ENCODE measurements at places on chromosomes 12 and 14.

- no peak for DNase-seq
These were observed 213.9 kb downstream of the EGLN3 start for GRCh38 chr14:33736979-33737378.

DNA sequence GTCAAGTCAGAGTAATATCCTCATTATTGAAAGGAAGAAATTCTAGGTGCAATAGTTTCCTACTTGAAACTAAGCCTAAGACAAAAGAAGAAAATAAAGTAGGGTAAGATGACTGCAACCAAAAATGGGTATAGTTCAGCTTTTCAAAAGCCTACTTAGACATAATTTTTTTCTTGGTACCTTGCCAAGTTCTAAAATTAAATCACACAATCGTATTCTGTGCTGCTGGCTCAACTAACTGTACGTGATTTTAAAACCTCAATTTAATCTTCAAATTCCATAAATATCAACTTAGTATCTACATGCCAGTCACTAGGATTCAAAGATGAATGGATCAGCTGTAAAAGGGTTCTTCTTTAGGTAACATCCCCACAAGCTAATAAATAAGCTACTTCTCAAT is 56.9 kb downstream of the SCAF11 start:
- no peak for DNase-seq

GRCh38 chr12:89040146-89040964 is 311.9 kb downstream of the DUSP6 start:
- DNase-seq, result peak; percentile 38

GRCh38 chr12:94458877-94459727 is 565 bp downstream of the CEP83 start:
- peak; percentile 55 for DNase-seq

DNA sequence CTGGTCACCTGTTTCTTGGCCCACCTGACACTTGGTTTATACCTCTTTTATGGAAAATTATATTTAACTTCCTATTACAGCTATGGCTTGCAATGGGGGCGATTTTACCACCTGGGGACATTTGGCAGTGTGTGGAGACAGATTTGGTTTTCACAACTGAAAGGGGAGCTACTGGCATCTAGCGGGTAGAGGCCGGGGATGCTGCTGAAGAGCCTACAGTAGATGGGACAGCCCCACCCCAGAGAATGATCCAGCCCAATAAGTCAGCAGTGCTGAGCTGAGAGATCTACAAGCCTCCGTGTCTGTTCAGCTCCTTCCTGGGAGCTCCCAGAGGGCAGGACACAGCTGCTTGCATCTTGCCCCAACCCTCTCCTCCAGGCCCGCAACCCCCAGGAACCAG is 302.8 kb downstream of the CACNA1C start:
- no peak for DNase-seq

- DNase-seq, result peak; percentile 15
These were observed 120.9 kb downstream of the TMEM132C start for GRCh38 chr12:128387811-128388422.

DNA sequence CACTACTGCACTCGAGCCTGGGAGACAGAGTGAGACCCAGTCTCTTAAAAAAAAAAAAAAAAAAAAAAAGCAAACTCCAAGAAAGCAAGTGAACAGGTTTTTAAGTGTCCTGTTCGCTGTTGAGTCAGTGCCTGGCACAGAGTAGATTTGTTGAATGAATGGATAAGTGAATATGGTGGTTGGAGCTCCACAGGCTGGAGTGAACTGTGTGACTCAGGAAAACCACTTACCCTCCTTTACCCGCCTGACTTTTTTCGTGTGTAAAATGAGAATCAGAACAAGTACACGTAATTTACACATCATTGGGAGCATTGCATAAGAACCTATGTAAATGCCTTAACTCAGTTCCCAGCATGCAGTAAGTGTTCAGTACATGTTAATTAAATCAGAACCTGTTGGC is 24.0 kb upstream of the ESRRB start:
- DNase-seq, result peak; percentile 25

DNA sequence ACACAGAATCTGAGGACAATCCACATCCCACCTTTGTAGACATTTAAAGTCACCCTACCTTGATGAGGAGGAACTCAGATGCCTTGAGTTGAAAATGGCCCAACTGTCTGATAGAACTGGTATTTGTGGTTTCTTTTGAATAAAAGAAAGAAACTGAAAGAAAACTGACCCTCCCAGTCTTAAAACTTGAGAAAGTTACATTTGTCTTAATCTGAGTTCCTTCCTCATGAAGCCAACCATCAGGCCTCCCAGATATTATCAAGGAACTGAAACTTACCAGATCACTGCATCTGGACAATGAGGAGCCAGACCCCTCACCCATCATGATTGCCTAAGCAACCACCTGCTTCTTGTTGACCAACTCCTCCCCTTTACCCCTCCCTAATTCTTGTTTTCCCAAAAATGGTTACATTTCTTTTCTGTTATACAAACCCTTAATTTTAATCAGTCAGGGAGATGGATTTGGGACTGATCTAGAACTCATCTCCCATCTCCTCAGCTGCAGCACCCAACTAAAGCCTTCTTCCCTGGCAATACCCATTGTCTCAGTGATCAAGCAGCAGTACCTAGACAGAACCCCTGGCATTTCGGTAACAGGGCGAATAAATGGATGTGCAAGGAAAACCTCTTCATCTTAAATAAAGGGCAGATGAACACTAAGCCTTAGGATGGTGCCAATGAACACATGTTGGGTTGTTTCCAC is 72.0 kb upstream of the RESF1 start:
- no peak for DNase-seq

- DNase-seq, result peak; percentile 80
These were observed 47.2 kb upstream of the CTDSP2 start for GRCh38 chr12:57893431-57894353.

GRCh38 chr14:105499256-105500035 is 8.4 kb downstream of the TEDC1 start:
- DNase-seq, result no peak

DNA sequence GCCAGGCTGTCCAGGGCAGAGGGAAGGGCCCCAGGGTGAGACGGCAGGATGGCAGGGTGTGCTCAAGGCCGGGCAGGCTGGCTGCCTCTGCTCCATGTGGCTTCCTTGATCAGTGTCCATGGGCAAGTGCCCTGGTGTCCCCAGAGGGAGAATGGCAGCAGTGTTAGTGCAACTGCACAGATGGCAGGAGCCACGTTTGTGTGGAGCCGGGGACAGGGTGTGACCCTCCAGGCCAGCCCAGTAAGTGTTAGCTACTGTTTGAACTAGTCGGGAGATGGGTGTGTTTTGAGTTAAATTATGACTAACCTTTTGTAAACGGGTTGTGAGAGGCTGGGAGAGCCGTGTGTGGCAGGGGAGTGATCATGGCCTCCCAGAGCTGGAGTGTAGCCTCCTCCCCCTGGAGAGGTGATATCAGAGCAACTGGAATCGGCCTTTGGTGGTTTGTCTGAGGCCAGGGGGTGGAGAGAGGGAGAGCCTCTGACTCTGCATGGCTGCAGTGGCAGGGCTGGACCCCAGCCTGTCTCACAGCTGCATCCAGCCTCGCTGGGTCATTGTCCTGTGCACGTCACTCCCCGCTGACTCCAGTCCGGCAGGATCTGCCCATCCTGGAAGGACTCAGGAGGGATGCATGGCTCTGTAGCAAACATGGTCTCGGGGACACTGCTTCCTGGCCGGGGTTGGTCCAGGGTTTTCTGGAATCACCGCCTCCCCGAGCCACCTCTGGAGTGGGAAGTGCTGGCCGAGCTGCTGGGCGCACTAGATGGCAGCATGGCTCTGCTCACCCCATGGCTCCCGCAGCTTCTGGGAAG is 27.8 kb downstream of the AACS start:
- DNase-seq, result no peak

DNA sequence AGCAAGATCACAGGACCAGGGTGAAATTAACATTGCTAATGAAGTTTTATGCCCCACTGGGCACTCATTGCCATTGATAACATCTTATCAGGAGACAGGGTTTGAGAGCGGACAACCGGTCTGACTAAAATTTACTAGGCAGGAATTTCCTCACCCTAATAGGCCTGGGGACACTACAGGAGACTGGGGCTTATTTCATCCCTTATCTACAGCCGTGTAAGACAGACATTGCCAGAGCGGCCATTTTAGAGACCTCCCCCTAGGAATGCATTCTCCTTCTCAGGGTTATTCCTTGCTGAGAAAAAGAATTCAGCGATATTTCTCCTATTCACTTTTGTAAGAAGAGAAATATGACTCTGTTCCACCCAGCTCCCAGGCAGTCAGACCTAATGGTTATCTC is 8.3 kb downstream of the OR4K17 start:
- no peak for DNase-seq

- DNase-seq, result no peak
These were observed 13.5 kb upstream of the GPATCH2L start for GRCh38 chr14:76138119-76138757.

DNA sequence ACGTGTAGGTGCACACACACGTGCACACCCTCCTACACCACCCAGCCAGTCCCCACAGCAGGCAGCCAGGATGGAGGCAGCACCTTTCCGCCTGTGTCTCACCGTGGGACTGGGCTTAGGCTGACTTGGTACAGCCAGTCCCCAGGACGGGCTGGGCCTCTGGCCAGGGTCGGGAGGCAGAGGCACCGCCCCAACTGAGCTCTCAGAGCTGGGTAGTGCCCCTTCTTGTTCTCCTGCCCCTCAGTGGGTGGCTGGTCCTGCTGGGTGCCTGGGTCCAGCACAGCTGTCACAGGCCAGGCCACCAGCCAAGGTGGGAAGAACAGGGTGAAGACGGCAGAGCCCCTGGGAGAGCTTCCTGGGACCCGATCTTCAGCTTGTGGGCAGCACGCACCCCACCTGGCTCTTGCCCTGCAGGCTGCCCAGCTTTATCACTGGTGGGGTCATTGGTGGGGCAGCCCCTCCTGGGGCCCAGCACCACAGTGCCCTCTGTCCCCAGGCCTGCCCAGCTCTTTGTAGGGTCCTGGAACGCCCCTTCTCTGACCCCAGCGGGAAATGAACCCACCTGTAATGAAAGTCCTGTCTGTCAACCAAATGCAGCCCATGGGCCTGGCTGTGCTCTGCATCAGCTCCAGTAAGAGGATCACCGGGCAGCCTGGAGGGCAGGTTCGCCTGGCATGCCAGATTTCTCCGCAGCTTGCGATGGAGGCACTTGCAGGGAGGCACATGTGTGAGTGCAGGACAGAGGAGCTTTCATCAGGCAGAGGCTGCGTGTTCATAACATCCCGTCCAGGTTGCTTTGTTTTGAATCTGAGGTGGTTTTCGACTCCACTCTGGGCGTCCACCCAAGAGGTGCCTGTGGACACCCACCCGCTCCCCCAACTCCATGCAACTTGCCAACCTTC is 14.7 kb downstream of the CDCA4 start:
- DNase-seq, result no peak

- peak; percentile 94 for DNase-seq
These were observed 37.3 kb upstream of the EML1 start for GRCh38 chr14:99755629-99756603.

DNA sequence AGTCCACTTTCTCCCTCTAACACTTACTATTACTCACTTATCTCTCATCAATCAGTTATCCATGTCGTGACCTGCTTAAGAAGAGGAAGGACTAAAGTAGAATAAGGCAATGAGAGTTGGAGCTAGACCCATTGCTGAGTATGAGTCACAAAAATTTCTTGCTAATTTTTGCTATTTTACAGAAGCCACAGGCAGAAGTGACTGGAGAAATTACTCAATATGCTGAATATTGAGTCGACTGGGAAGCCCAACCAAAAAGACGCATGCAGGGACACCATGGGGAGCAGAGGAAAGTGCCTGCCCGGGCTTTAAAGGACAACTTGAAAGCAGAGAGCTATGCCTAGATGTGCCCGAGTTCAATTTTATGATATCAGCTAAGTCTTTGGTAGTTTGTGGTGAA is 115.4 kb upstream of the FOXG1 start:
- DNase-seq, result peak; percentile 87

- no peak for DNase-seq
These were observed 200.2 kb downstream of the CHST11 start for GRCh38 chr12:104656921-104657320.

- no peak for DNase-seq
These were observed 1077.6 kb downstream of the GALC start for GRCh38 chr14:86915406-86915805.

GRCh38 chr12:45828402-45828801 is 98.9 kb downstream of the ARID2 start:
- no peak for DNase-seq

All from M059J (cell line).